ENCODE measurements at places on chromosomes 5 and 9. TPM values are rescaled to one million over a fixed set of nuclear protein-coding genes. Genes with fewer than 3 reads are reported as not detected.

DNA sequence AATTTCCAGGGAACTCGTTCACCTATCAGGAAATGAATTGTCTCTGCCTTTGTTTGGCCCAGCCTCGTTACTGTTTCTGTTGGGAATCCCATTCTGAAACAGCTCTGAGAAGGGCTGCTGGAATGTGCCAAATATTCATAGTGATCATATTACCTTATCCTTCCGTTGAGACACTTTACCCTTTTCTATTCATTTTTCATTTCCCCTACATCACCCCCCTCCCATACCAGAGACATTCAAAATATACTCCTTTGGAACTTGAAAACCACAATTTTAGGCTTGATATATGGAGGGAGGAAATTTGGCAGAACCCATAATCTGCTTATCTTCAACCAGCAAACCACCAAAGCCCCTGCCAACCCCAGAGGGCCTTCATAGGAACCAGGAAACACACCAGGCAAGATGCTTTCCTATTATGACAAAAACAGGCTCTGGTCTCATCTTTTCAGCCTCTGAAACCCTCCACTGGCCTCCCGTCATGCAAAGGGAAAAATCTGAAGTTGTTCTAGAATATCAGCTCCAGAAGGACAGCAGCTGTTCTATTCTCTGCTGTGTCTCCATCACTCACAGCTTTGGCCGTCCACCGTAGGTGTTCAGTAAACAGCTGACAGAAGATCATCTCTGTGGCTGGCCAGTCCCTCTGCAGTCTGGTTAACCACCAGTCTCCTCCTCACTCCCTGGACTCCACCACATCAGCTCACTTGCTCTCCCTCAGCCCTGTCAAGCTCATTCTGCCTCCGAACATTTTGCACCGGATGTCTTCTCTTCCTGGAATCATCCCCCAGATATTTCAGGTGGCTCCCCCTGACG lies 217.2 kb upstream of the WWC1 start:
- no peaks in the 10 kb centered on the region for H3K36me3 ChIP-seq
- DNase-seq = no peak
- H3K27ac ChIP-seq = no peak overlapping the region
- H3K4me3 ChIP-seq = no peak overlapping the region

GRCh38 chr9:3012842-3013241 lies 168.9 kb upstream of the PUM3 start:
- H3K27ac ChIP-seq = no peak overlapping the region
- H3K4me1 ChIP-seq = peaks cover 2% of the 10 kb centered on the region
- H3K27me3 ChIP-seq = peaks cover 2% of the 10 kb centered on the region
- DNase-seq = no peak

The SHOC1 gene
- not detected for total RNA-seq

DNA sequence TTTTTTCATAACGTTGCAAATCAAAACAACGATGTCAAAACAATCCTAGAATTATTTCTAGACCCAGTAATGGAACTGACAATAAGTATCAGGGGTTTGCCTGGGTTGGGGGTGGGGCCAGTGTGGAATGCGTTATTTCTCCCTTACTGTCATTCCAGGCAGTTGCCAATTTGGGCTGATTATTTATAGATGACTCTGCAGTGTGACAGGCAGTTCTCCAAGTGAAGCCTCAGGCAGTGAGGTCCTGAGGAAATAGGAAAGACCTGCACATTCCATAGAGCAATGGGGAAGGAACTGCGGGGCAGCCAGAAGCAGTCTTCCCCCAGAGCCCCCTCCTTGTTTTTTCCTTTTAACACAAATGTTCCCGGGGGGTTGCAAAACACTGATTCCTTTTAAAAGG lies 179.0 kb downstream of the YTHDC2 start:
- H3K27me3 ChIP-seq = no peaks in the 10 kb centered on the region
- peaks cover 20% of the 10 kb centered on the region for H3K4me1 ChIP-seq
- peak; percentile 22 for DNase-seq
- peak overlapping the region; percentile 35 for H3K4me3 ChIP-seq

DNA sequence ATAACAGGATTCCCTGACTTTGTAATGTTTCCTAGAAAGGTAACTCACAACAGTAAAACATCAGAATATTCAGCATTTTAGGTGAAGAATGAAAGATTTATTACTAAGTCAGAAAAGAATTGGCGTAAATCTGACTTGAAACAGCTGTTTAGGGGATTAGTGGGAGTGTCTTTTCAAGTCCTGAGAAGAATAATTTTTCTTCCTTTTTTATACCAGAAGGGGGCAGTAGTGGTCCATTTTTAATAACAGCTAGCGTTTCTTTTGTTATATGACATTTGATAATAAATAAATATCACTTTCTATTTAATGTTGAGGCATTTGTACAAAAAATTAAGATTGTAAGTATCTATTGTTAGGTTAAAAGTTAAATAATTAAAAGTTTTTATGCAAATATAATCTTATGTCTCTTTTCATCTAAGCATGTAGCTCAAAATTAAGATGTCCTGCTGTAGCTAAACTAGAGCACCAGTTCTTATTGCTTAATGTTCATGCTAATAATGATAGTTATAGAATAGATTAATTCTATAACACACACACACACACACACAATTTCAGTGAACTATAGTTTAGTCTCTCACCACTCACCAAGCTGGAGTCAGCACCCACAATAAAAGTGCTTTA lies 258.7 kb upstream of the ARRDC3 start:
- H3K27ac ChIP-seq = no peak overlapping the region
- H3K27me3 ChIP-seq = no peaks in the 10 kb centered on the region
- H3K4me1 ChIP-seq = no peaks in the 10 kb centered on the region
- no peak overlapping the region for H3K4me3 ChIP-seq
- no peaks in the 10 kb centered on the region for H3K36me3 ChIP-seq
- no peak for DNase-seq

- H3K4me1 ChIP-seq = peaks cover 43% of the 10 kb centered on the region
- DNase-seq = no peak
- H3K27me3 ChIP-seq = peaks cover 5% of the 10 kb centered on the region
Observed at GRCh38 chr9:37192803-37193202, 72.4 kb downstream of the ZCCHC7 start.

DNA sequence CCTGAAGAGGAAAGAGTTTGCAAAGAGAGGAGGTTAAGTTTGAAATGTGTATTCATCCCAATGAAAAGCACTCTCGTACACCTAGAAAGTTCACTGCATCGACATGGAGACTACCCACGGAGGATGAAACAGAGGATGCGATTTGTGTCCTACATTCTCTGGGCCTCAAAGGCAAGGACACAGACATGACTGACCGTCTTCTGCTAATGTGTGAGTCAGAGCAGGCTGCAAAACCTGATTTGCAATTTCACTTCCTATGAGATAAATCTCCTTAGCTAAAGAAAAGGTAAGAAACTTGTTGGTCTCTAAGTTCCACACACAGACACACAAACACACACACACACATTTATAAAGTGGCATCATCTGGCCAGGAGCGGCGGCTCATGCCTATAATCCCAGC lies 98.6 kb downstream of the GNAQ start:
- H3K27ac ChIP-seq = no peak overlapping the region
- no peak overlapping the region for H3K4me3 ChIP-seq
- peaks cover 2% of the 10 kb centered on the region for H3K27me3 ChIP-seq
- peaks cover 9% of the 10 kb centered on the region for H3K4me1 ChIP-seq
- no peak for DNase-seq
- H3K36me3 ChIP-seq = no peaks in the 10 kb centered on the region

DNA sequence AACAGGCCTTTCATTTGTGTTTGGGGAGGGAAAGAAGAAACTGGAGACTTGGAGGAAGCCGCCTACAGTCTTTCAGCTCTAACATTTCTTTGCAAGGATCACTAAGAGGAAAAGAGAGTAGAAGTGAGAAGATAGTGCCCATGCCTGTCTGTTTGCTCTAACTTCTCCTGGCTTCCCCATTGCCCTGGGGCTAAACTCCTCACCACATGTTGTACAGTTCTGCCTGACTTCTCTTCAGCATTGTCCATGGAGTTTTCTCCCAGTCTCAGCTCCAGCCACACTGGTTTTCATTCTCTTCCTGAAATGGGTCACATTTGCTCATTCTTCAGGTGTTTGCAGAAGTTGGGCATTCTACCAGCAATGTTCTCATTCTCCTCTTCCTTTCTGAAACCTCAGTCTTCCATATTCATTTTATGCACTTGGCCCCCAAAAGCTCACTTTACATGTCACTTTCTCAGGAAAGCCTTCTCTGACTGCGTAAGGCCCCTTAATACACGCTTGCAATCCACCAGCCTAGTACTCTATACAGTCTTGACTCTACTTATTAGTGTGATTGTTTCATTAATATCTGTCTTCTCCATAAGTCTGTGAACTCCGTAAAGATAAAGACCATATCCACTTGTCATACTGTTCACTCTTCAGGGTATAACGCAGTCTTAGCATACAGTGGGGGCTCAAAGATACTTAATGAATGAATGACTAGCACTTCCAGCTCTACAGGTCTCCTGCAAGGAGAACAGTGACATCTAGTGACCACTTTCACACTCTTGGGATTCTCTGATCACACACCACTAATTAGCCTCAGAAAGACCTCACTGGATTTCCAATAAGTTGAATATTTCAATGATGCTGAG lies 40.2 kb upstream of the TRIM32 start:
- no peak overlapping the region for H3K27ac ChIP-seq
- no peaks in the 10 kb centered on the region for H3K36me3 ChIP-seq
- H3K4me3 ChIP-seq = no peak overlapping the region
- DNase-seq = no peak
- no peaks in the 10 kb centered on the region for H3K4me1 ChIP-seq
- H3K27me3 ChIP-seq = peaks cover 8% of the 10 kb centered on the region

GRCh38 chr9:68711932-68712331 lies 6.9 kb downstream of the PIP5K1B start:
- H3K27me3 ChIP-seq = peaks cover 4% of the 10 kb centered on the region
- H3K27ac ChIP-seq = no peak overlapping the region
- H3K4me3 ChIP-seq = no peak overlapping the region
- H3K4me1 ChIP-seq = no peaks in the 10 kb centered on the region
- DNase-seq = no peak
- no peaks in the 10 kb centered on the region for H3K36me3 ChIP-seq

- H3K27me3 ChIP-seq = peaks cover 2% of the 10 kb centered on the region
- H3K4me1 ChIP-seq = no peaks in the 10 kb centered on the region
- H3K27ac ChIP-seq = no peak overlapping the region
- no peaks in the 10 kb centered on the region for H3K36me3 ChIP-seq
Observed at GRCh38 chr9:928363-929042, 48.0 kb upstream of the DMRT3 start.

DNA sequence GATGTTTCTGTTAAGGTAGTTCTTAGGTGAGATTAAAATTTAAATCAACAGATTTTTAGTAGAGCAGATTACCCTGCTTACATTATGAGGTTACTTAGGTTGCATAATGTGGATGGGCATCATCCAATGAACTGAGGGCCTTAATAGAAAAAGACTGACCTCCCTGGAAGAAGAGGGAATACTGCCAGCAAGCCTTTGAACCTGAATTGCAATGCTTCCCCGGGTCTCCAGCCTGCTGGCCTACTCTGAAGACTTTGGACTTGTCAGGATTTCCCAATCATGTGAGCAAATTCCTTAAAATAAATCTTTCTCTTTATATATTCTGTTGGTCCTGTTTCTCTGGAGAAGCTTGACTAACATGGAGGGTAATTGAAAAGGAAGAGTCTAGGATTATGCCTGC lies 542.1 kb upstream of the ARRDC3 start:
- DNase-seq = no peak
- H3K27ac ChIP-seq = no peak overlapping the region
- no peaks in the 10 kb centered on the region for H3K4me1 ChIP-seq
- no peaks in the 10 kb centered on the region for H3K36me3 ChIP-seq
- H3K27me3 ChIP-seq = no peaks in the 10 kb centered on the region
- H3K4me3 ChIP-seq = no peak overlapping the region

The RAB3C gene
- total RNA-seq = 36.2 TPM

DNA sequence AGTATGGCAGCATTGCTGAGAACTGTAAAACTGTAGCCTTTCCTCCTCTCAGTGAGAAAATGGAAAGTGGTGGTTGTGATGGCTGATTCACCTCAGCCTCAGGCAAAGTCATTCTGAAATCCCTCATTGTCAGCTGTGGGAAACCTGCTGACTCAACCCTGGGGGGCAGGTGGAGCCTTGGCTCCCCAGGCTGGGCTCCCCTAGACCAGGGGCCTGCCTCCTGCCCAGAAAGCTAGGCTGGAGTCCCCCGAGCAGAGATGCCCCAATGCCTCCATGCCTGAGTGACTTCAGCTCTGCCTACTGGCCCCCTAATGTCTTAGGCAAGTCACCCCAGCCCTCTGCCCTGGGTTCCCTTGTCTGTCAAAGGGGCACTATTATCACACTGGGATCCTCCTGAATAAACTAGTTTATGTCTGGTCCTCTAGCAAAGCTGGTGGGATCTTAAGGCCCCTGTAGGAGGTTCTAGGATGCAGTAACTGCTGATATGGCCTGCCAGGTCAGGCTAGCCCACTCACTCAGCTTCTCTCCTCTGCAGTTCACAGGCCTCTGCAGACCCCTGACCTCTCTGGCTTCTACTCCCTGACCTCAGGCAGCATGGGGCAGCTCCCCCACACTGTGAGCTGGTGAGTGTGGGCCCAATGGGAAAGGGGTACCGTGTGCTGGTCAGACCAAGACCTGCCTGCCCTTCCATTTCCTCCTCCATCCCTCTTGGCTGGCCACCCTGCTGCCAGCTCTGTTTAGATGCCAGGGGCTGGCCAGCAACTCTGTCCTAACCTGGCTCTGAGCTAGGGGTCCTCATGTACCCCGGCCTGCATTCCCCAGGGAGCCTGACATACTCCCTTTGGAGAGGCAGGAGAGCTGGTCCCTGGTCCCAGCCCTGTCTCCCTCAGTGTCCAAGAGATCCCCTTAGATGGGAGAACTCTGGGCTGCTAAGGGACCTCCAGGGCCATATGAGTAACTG lies 24.2 kb downstream of the TCF7 start:
- DNase-seq = no peak
- H3K4me3 ChIP-seq = no peak overlapping the region
- H3K27me3 ChIP-seq = peaks cover 4% of the 10 kb centered on the region
- peaks cover 19% of the 10 kb centered on the region for H3K4me1 ChIP-seq
- peaks cover 9% of the 10 kb centered on the region for H3K36me3 ChIP-seq

- no peak overlapping the region for H3K4me3 ChIP-seq
- peaks cover 6% of the 10 kb centered on the region for H3K36me3 ChIP-seq
- H3K27ac ChIP-seq = no peak overlapping the region
Observed at GRCh38 chr5:82010696-82011095, 38.9 kb downstream of the ATG10 start.

DNA sequence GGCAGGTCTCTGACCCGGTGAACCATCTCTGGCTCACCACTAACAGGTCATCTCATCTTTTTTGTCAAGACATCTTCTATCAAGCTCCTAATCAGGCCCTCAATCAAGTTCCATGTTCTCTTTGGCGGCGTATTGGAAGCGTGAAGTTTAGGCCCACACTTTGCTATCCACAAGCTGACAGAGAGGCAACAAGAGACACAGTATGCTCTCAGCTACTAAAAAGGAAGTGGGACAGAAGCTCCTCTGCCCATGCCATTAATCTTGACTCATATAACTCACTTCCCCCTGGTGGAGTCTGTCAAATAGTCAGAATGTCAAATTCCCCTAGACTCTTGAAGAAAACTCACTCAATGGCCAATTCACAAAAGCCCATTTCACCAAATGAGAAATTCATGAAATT lies 77.6 kb upstream of the TMC1 start:
- DNase-seq = no peak
- no peaks in the 10 kb centered on the region for H3K36me3 ChIP-seq
- H3K27me3 ChIP-seq = peaks cover 2% of the 10 kb centered on the region
- H3K4me1 ChIP-seq = no peaks in the 10 kb centered on the region

- H3K4me3 ChIP-seq = no peak overlapping the region
- DNase-seq = no peak
- no peak overlapping the region for H3K27ac ChIP-seq
- H3K4me1 ChIP-seq = no peaks in the 10 kb centered on the region
- H3K36me3 ChIP-seq = no peaks in the 10 kb centered on the region
Observed at GRCh38 chr5:157165261-157165660, 803 bp downstream of the GARIN3 start.

The ENHO gene
- total RNA-seq = 11.5 TPM

The PPP3R2 gene
- not detected for total RNA-seq

- H3K36me3 ChIP-seq = no peaks in the 10 kb centered on the region
- DNase-seq = no peak
- H3K4me3 ChIP-seq = no peak overlapping the region
- peaks cover 3% of the 10 kb centered on the region for H3K27me3 ChIP-seq
- H3K4me1 ChIP-seq = peaks cover 5% of the 10 kb centered on the region
Observed at GRCh38 chr9:88258601-88259000, 120.3 kb upstream of the SPATA31C2 start.

All from glutamatergic neuron (in vitro differentiated cells).